ENCODE measurements at places on chromosomes 13 and 19.

- peak; percentile 79 for DNase-seq
These were observed at the start of gene KISS1R for GRCh38 chr19:917323-918151. Gene KISS1R, plus strand, starts transcription at chr19:917333. Its CDS starts 170 bp downstream, at chr19:917503.

GRCh38 chr13:86425170-86425815 is 626.1 kb upstream of the SLITRK6 start:
- no peak for DNase-seq

DNA sequence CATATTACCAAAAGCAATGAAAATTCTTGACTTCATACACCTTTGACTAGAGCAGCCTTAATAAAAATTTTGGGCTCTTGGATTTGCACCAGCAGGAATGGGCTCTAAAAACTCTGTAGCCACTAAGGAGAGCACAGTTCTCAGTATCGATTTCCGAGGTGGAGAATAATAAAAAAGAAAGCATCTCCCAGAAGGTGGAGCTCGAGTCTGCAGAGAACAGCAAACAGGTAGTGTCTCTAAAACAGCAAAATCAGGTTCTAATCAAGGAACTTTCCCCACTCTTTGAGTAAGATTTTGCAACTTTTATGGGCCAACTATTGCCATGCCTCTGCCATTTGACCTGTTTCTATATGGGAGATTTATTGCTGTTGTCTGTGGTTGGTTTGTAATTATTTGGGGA is 258.7 kb upstream of the GPC6 start:
- peak; percentile 4 for DNase-seq

DNA sequence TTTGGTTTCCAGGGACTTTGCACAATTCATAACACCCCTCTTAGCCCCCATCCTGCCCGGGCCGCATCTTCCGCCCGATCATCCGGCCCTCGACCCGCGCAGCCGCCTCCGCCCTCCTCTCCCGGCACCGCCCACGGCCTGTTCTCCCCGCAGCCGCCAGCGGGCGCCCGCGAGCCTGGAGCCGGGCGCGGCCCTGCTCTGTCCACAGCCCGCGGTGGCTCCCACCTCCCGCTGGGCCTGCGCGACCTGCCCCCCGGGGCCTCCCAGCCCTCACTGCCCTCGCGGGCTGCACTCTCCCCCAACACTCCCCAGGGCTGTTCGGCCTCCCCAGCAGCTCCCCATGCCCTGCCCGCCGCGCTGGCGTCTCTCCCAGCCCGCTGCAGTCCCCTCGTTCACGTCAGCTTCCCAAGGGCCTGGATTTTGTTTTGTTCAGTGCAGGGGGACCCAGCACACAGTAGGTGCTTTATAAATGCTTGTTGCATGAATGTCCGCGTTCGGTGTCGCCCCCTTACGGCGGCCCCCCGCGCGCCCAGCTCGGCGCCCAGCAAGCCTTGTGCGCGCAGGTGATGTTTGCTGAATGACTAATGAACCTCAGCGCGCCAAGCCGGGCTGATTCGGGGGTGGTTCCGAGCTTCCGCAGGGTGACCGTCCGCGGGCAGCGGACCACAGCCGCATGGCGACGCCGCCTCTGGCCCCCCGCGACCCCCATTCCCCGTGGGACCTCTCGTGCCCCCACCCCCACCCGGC is 4.6 kb upstream of the APC2 start:
- DNase-seq, result peak; percentile 29

- DNase-seq, result no peak
These were observed 78.8 kb upstream of the TPP2 start for GRCh38 chr13:102517959-102518358.

- no peak for DNase-seq
These were observed 6.8 kb upstream of the MRPS31 start for GRCh38 chr13:40777809-40778175.

DNA sequence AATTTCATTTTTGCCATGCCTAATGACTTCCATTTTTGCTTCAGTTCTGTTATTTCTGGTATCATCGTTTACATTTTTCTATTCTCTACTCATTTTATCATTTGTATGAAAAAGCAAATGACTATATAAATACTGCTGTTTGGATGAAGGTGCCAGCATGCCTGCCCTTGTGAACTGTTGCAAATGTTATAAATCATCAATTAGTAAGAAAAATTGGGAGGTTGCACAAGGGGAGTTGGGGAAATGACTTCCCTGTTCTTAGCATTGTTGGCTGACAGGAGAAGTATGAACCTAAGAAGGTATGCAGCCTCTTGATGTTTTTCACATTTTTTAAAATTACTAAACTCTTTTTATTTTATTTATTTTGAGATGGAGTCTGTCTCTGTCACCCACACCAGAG is 15.1 kb downstream of the SAFB start:
- no peak for DNase-seq

DNA sequence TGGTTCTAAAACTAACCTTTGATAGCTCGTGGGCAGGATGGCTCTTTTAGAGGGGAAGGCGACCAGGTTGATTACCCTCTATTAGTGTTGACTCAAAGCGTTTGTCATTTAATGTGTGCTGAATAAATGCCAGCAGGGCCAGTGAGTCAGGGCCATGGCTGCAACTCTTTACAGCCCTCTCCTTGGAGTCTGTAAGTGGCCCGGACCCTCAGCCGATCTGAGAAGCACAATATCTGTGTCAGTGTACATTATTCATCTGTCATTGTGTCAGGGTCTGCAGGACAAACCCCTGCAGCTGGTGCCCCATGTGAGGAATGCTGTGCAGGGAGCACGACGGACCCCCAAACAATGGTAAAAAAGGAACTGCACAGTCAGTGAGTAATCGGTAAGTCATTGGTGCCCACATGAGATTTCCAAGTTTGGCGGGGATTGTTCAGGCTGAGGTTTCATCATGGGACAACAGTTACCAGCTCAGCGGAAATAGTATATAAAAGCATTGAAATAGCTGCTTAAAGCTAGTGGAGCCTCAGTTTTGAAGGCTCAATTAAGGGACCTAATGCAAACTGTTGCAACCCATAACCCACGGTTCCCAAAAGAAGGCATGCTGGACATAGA is 139.1 kb downstream of the ZNF675 start:
- no peak for DNase-seq

- no peak for DNase-seq
These were observed 82.9 kb downstream of the RAB20 start for GRCh38 chr13:110478405-110479214.

- no peak for DNase-seq
These were observed at the start of gene HRC for GRCh38 chr19:49155005-49155819. Gene HRC, minus strand, starts transcription at chr19:49155396. Its CDS starts 159 bp downstream, at chr19:49155237.

GRCh38 chr13:97692628-97693027 is 258.7 kb downstream of the RAP2A start:
- DNase-seq, result no peak

GRCh38 chr19:10617409-10618121 is 7.8 kb upstream of the SLC44A2 start:
- DNase-seq, result no peak

DNA sequence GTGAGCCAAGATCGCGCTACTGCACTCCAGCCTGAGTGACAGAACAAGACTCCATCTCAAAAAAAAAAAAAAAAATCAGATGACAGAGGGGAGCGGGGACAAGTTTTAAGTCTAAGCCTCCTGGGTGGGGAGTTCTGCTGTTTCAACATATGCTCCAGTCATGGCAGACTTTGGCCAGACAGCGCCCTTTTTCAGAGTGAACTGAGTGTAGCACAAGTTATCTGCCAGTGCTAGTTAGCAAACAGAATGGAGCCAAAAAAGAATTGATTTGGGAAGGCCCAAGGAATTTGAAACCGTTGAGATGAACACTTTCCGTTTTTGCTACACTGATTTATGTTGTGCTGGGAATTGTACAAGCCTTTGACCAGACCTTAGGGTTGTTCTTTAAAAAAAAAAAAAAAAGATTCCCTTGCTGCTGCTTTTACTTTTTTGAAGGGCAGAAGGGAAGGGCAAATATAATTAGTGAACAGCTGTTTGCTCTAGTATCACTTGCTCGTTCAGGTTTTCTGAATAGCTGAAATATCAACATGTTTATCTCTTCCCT is 5.7 kb downstream of the ACTN4 start:
- DNase-seq, result no peak

- DNase-seq, result no peak
These were observed 11.6 kb downstream of the DIAPH3 start for GRCh38 chr13:60152114-60152513.

- DNase-seq, result no peak
These were observed 738.2 kb downstream of the GPC5 start for GRCh38 chr13:92136449-92137155.

- DNase-seq, result no peak
These were observed 77.9 kb downstream of the TRPC4 start for GRCh38 chr13:37791699-37792098.

DNA sequence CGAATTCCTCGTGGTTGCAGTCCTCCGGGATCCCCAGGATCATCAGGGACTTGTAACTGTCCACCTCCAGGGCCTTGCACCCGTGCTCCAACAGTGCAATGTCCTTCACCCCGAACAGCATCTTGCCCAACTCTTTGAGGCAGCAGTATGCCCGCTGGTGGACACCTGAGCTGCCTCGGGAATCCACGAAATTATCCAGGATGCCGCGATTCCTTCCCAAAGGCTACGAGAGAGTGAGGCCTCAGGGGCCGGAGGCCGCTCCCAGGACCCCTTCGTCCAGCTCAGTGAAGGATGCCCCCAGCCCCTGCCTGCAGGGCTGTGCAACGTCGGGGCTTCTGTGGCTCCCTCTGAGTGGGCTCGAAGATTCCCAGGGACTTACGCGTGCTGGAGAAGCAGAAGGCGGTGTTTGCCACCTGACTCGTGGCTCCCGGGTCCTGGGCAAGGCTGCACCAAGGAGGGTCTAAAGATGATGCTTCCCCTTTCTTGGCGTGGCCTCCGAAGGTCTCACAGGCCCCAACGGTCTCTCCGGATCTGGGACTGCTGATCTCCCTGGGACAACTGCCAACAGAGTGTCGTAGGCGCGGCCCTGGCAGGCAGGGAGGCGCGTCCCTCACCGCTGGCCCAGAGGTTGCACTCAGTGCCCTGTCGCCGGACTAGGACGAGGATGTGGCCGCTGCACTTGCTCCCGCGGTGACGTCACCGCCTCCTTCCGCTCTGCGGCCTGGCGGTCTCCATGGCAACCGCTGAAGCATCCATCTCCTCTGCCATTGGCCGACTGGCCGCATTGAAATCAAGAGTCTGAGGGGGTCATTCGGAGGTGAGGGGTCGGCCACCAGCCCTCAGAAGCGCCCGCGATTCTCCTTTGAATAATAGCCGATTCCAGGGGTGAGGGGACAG is at the start of gene PNMA8C:
PNMA8C (minus strand) TSS at position 698 of the 897 bp plus-strand sequence; CDS start at position 121, 577 bp downstream.
- DNase-seq, result peak; percentile 62

GRCh38 chr13:53368948-53369347 is 340.3 kb downstream of the OLFM4 start:
- peak; percentile 40 for DNase-seq

DNA sequence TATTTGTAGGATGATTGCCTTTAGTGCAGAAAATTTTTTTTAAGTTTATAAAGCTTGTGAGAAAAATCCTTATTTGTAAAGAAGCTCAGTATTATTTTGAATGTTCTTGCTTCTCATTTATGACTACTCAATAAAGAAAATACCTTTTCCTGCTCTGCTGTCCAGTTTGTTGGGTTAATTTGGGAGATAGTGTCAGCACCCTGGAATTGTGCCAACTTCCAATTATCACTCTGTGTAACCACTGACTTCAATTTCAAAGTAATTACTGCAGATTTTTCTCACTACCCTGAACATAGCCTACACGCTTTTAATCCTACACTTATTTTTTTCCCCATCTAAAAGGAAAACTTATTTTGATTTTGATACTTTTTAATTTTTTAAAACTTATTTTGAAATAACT is 93.1 kb downstream of the GGACT start:
- DNase-seq, result peak; percentile 94

- DNase-seq, result no peak
These were observed 12.5 kb downstream of the MEIS3 start for GRCh38 chr19:47406711-47407416.

GRCh38 chr13:29676535-29676934 is 81.0 kb upstream of the SLC7A1 start:
- DNase-seq, result no peak

DNA sequence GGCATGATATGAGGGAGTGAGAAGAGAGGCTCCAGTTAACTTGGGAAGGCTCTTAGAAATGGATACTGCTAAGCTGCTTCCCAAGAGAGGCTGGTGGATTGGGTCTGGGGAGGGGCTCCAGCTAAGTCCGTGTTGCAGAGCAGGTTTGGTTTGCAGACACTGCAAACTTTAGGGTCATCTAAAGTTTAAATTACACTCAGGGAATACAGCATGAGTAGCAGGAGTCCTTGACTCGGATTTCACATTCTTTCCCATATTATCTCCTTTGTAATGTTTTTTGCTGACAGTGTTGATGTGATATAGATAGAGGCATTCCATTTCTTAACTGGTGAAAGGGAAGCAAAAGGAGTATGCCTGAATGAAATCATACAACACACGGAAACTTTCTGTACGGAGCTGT is 31.9 kb downstream of the SGCG start:
- DNase-seq, result no peak

GRCh38 chr19:15274477-15274876 is 42.2 kb upstream of the EPHX3 start:
- DNase-seq, result no peak

DNA sequence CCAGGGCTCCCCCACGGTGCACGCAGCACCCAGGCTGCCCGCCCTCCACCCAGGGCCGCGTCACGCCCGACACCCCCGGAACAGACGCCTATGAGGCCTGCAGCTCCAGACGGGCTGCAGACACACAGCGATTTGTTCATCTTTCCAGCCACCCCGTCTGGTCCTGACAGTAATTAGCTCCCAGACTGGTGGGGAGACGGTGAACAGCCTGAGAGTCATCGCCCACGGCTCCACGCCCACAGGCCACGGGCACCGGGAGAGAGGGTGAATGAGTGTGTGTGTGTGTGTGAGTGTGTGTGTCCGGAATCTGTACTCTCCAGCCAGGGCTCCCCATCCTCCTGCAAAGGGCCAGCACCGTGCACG is 18.1 kb downstream of the GADD45B start:
- DNase-seq, result no peak

DNA sequence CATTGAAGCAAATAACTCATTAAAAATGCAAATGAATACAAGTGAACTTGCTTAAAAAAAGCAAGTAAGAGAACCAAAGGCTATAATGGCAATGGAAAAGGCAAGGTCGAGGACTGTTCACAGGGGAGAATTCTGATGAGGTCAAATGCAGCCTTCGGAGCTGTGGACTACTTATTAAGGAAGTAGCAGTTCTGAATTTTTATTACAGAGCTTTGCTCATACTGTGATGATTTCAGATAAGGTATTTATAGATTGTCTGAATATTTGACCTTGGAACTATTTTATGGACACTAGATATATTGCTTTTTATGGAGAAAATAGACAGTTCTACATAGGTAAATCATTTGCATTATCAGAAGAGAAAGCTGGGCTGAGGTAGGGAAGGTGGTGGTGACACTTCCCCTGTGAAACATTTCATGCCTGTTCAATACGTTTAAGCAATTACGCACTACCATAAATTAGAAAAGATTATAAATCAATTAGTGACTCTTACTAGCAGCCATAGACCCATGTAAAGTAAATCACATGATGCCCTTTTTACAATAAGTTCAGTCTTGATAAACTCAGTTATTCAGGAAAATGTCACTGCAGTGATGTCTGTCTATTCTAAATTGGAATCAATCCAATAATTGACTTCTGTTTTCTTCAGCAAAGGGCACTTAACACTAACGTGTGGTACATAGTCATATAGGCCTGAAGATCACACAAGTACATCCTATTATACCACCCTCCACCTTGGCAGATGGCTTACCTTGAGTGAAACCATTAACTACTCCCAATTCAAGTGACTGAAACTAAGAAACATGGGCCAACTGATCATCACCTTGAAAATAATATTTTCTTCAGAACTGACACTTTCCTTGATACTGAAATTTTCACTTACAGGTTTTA is 260.0 kb downstream of the KLF12 start:
- no peak for DNase-seq

GRCh38 chr13:60370343-60370742 is 26.7 kb upstream of the TDRD3 start:
- DNase-seq, result no peak
